ENCODE measurements at places on chromosomes 1 and 21. TPM values are rescaled to one million over a fixed set of nuclear protein-coding genes. Genes with fewer than 3 reads are reported as not detected.

Gene SAMSN1
- total RNA-seq, result 9.4 TPM

Gene CHD5
- total RNA-seq, result under 0.01 TPM

Gene SPRR1A
- not detected for total RNA-seq

Gene TCEANC2
- 1.9 TPM for total RNA-seq

Gene PAQR6
- under 0.01 TPM for total RNA-seq

Gene ZNF648
- not detected for total RNA-seq

Gene S100PBP
- 17.5 TPM for total RNA-seq

Gene OR10J1
- total RNA-seq, result not detected

Gene FCRL6
- 0.30 TPM for total RNA-seq

Gene DCDC2B
- total RNA-seq, result not detected

Gene SCAF4
- total RNA-seq, result 5.0 TPM

Gene TNFRSF18
- total RNA-seq, result not detected

Gene OPRD1
- total RNA-seq, result not detected

Gene PTGER3
- total RNA-seq, result 0.32 TPM

Gene CFAP74
- not detected for total RNA-seq
